ENCODE measurements at places on chromosomes 2 and 18.
A peak's percentile ranks its signal among the peaks of the same experiment; 100 is the strongest.

GRCh38 chr18:55732227-55733106, 144.5 kb upstream of the TCF4 start:
- no peak for DNase-seq

- no peak for DNase-seq
These were observed 11.9 kb upstream of the ARID5A start for GRCh38 chr2:96524482-96525210.

DNA sequence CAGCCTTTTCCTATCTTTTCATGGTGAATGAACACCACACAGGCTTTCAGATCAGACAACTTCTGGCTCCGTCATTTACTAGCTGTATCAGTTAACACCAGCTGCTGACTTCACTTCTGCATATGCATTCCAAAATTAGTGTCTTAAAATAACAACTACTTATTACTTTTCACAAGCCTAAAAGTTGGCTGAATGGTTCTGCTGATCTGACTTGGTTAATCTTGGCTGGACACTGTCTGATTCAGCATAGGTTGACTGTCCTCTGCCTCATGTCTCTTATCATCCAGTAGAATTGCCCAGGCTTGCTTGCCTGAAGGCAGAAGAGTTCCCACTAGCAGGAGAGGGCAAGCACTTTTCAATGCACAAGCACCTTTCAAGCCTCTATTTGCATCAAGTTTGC, 72.7 kb downstream of the MARCHF4 start:
- no peak for DNase-seq

DNA sequence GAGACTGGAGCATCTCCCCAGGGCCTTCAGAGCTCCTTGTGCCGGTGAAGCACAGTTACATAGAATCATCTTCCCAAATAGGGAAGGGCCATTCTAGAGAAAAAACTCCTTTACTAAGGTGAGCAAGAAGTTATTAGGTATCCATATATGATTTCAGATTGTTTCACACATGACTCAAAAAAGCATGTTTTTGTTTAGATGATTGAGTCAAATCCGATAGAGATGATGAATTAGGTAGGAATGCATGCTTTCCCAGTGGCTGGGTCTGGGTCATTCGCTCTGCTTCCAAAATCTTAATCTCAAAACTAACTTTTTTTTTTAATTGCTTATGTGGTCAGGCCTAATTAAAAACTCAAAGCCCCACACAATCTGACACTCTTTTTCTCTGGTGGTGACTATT, 3.8 kb downstream of the NT5C1B start:
- no peak for DNase-seq

DNA sequence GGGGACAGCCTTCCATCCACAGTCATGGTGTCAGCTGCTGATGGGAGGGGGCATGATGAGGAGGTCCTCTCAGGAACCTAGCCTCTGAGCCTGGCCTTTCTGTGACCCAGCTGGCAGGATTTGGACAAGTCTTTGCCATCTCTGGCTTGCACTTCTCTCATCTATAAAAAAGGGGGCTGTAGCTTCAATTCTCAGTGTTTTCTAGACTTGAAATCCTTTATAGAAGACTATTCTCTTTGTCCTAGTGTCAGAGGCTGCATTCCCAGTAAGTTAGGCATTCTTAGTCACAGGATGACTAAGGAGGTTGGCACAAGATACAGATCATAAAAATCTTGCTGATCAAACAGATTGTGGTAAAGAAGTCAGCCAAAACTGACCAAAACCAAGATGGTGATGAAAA, 958.5 kb downstream of the CNTNAP5 start:
- DNase-seq, result no peak

DNA sequence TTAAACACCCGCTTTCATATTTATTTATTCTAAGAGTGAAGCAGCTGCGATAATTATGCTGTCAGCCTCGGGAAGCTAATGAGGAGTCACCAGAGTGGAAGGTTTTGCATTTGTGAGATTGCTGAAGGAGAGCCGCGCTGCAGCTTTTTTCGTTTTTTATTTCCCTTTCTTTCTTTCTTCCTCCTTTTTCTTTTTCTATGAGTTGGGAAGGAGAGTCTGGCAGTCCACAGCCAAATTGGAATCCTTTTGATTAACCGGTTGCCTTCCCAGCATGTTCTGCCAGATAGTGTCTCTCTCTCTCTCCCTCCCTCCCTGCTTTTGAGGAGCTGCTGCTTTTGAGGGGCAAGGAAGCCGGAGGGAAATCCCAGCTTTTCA, 82.1 kb downstream of the CDK15 start:
- DNase-seq, result peak; percentile 15

DNA sequence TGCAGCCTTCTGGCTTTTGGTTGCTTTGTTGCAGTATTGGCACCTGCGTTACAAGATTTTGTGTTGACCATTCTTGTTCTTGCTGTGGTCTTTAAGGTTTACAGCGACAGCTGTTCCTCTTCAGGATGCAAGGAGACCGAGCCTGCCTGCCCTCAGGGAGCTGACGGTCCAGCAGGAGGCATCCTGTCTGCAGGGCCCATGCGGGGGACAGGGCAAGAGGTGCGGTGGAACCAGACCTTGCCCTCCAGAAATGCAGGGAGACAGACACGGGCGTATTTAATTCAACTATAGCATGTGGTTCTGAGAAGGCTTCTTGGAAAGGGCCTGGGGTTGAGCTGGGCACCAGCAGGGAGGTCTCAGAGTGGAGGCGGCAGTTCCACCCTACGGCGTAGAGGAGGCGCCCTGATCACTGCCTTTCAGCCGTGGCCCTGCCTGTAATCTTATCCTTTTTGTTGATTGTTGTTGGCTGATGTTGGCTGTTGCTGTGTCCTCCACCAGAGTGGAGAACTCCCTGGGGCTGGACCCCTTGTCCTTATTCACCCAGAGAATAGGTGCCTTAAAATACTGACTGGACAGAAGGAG, 71.7 kb downstream of the HPCAL1 start:
- DNase-seq, result no peak

DNA sequence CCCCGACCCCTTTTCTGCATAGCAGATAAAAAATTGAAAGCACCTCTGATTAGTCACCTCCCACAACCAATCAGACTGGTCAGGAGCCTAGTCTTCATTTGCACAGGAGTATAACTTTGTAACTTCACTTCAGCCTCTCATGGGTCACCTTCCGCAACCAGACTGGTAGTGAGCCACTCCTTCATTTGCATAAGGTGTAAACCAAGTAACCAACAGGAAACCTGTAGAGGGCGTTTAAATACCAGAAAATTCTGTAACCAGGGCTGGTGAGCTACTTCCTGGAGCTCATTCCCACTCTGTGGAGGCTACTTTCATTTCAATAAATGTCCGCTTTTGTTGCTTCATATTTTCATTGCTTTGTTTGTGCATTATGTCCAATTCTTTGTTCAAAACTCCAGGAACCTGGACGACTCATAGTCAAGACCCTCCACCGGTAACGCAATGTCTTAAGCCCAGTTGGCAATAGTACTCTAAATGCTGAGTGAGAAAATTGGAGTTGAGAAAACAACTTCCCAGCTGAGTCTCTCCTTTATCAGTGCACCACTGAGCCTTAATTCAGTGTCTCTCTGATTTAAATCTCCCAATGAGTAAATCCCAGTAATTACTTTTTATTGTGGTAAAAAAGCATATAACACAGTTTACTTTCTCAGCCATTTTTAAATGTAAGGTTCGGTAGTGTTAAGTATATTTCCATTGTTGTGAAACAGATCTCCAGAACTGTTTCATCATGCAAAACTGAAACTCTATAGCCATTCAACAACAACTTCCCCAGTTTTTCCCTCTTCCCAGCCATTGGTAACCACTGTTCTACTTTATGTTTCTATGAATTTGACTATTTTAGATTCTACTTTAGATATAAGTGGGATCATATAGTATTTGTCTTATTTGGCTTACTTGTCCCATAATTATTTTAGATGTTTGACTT, 392.7 kb upstream of the SLC8A1 start:
- DNase-seq, result no peak

GRCh38 chr18:51013259-51013658, 16.8 kb upstream of the SMAD4 start:
- DNase-seq, result no peak

- DNase-seq, result no peak
These were observed 370.0 kb downstream of the SLC4A3 start for GRCh38 chr2:219997341-219997851.

DNA sequence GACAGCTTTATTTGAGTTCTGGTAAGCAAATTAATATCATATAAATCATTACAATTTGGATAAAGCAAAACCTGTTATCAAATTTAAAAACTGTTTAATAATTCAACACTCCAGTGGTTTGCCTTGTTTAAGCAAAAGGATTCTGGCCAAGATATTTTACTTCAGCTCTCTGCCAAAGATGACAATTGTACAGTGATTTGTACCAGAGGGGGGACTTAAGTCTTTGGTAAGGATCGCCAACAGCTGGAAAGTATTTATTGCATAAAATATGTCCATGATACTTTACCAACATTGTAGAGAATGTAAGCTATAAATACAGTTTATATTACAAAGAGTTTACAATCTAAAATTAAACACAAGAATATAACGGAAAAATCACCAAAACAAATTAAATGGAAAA, 13.8 kb downstream of the PREPL start:
- no peak for DNase-seq

DNA sequence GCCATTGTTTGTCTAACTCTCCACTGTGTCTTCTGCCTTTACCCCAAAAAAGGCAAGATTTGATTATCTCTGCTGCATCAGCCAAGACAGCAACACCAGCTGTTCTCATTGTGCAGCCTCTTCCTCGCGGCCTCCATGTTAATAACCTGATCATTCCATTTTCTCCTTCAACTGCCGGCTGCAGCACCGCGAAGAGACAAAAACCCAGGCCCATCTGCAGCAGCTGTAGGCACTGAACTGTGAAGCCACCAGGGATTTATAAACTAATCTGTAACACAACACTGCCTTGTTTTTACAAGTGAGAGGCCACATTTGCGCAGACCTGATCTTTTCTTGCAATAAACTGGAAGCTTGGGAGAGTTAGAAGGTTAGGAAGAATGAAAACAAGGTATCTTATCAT, 147.8 kb downstream of the SATB2 start:
- DNase-seq, result no peak

- DNase-seq, result no peak
These were observed 246.2 kb downstream of the SOCS6 start for GRCh38 chr18:70535041-70535440.

DNA sequence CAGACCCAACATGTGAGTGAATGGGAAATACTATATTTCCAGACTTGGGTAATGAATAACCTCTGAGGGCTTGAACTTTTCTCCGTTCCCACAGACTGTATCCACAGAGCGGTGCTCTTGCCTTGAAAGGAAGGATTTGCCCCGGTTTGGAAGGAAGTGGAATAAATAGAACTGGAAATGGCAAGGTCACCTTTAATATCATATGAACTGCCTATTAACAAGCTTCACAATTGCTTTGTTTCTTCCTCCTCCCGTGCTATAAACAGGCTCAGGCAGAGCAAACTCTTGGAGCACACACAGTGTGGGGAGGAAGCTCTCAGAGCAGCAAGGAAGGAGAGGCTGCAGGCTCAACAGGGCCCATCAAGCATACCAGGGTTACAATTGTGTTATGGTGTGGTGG, 28.5 kb upstream of the DARS1 start:
- no peak for DNase-seq

DNA sequence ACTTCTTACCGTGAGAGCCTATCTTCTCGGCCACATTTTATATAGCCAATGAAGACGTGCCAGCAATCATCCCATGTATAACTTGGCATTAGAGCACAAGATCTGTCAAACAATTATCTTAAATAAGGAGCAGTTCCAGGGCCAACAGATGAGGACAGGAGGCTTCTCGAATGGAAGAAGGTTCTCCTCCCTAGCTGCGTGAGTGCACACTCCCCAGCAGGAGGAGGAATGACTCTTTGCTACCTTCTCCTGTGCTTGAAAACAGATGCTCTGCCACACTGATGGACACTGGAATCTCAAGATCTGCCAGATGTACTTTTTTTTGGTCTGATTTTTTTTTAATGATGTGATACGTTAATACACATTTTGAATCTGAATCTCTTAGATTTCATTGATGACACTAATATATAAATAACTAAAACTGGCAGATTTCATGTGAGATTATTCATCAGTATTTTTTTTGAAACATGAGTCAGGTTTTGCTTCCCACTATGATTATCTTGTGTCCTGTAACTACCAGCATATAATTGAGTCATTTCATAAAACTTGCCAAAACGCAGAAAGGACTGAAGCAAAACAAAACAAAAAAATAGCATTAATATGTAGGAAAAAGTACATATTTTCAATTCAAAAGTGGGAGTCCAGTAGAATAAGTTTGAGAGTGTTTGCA, 626 bp upstream of the VIT start:
- no peak for DNase-seq

- no peak for DNase-seq
These were observed 138.4 kb upstream of the RIOK3 start for GRCh38 chr18:23314672-23315071.

DNA sequence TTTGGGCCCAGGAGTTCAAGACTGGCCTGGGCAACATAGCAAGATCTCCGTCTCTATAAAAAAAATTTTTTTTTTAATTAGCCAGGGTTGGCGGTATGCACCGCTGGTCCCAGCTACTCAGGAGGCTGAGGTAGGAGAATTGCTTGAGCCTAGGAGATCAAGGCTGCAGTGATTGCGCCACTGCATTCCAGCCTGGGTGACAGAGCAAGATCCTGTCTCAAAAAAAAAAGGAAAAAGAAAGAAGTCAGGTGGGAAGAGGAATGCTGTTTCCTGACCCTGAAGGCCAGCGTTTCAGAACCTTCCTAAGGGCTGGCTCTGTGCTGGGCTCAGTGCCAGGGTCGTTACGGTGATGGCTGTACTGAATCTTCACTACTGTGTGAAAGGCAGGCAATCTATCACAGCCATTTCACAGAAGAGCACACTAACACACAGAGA, 35.0 kb upstream of the AGAP1 start:
- no peak for DNase-seq

DNA sequence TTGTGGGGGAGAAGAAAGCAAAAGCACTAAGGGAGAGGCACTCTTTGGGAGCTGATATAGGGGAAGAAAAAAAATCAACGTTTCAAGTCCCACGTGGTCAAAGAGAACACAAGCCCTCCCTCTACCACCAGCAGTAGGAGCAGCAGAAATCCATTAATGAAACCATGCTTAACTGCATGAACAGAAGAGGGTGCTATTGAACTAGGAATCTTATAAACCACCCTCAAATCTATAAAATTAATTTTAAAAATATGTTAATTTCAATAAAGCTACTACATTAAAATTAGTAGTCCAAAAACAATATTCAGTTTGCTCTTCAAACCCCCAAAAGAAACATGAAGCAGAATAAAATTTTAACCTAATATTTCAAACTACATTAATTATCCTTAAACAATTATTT, 147.8 kb downstream of the TMEM18 start:
- no peak for DNase-seq

- no peak for DNase-seq
These were observed 2.2 kb downstream of the IMPACT start for GRCh38 chr18:24428709-24429108.
